ENCODE measurements at places on chromosomes 12 and 14.

DNA sequence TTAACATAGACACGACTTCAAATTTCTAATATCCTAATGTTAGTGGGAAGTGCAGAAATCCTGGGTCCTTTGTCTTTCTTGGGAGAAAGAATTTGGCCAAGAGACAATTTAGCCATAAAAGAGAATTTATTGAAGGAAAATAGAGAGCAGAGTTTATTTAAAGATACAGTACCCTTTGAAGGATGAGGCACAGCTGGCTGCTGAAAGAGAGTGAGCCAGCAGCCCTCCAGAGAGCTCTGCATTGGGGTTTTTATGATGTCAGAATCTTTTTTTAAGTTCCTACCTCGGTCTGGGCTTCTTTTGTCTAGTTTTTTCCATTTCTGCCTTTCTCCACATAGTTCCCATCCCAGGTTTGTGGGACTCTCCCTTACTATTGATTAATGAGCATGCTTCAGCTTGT lies 37.5 kb downstream of the CCER1 start:
- no peak for DNase-seq

GRCh38 chr12:89225808-89226411 lies 126.4 kb downstream of the DUSP6 start:
- DNase-seq, result no peak

GRCh38 chr14:75434890-75435248 lies 7.0 kb downstream of the JDP2 start:
- DNase-seq, result no peak

DNA sequence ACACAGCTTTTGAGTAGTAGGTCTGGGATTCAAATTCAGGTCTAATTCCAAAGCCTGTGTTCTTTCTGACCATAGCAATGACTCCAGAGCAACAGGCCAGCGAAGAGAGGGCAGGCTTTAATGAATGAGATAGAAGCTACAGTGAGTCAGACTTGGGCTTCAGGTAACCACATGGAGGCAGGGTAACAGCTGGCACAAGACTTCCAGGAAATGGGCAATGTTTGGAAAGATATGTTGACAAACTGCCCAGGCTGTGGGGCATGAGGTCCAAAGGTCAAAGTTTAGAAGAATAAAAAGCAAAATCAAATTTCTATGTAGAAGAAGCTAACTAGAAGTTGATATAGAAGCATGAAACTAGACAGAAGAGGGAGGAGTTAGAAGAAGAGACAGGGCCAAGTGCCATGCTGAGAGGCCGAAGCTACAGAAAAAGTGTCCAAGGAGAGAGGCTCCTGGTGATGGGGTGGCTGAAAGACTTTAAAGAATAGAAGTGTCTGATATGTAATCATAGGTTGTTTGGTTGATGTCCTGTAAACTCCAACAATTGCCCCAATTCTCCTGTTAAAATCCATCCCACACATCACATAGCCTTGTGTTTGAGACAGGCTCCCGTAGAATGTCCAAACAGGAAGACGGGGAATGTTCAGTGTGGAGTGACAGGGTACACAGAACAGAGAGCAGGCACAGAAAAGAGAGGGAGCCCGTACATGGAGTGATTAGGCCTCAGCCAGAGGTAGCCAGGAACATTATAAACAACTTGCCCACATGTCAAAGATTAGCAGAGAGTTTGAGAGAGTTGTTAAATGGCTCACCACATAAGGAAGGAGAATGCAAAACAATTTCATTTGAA lies 384.7 kb downstream of the CCDC91 start:
- DNase-seq, result no peak

- DNase-seq, result no peak
These were observed 5.7 kb upstream of the SLC41A2 start for GRCh38 chr12:104963757-104964156.

DNA sequence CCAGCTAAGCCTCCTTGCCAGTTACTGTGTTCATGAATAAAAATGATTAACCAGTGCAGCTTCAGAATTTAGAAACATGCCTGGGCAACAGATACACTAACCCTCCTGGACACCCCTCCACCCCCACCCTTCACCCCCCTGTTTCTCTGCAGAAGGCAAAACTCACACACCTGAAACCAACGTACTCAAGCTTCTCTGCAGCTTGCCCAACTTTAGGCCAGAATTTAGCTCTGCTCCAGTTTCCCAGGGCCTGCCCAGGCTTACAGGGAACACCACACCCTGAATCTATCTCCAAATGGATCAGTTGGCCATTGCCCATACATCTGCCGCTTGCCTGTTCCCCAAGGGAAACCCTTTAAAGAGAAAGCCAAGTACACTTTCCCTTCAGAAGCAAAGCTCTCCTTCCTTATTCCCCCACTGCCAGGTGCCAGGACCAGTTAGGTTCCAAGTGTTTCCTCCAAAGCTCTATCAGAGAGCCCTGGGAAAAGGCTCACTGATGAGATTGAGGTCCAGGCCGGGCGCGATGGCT lies 1.8 kb upstream of the SPPL3 start:
- no peak for DNase-seq

GRCh38 chr12:76084863-76085519 lies 506 bp upstream of the NAP1L1 start:
- peak; percentile 52 for DNase-seq

DNA sequence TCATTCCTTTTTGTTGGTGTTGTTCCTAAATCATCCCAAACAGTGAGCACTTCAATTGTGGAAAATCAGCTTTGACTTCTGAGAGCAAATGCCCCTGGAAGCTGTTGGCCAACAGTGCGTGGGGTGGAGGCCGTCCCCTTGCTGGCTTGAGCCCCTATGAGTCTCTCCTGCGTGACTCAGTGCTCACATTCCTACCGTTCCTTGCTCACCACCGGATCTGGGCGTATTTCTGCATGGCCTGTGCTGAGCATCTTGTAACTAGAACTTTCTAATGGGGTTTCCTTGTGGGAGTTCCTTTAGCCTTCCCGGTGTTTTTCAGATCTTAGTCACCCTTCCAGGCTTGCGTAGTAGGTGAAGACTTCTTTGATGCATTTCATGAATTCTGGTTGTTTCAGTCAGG lies 14.7 kb downstream of the SERPINA1 start:
- DNase-seq, result no peak

- DNase-seq, result peak; percentile 28
These were observed 16.8 kb upstream of the DYNC1H1 start for GRCh38 chr14:101947577-101947903.

DNA sequence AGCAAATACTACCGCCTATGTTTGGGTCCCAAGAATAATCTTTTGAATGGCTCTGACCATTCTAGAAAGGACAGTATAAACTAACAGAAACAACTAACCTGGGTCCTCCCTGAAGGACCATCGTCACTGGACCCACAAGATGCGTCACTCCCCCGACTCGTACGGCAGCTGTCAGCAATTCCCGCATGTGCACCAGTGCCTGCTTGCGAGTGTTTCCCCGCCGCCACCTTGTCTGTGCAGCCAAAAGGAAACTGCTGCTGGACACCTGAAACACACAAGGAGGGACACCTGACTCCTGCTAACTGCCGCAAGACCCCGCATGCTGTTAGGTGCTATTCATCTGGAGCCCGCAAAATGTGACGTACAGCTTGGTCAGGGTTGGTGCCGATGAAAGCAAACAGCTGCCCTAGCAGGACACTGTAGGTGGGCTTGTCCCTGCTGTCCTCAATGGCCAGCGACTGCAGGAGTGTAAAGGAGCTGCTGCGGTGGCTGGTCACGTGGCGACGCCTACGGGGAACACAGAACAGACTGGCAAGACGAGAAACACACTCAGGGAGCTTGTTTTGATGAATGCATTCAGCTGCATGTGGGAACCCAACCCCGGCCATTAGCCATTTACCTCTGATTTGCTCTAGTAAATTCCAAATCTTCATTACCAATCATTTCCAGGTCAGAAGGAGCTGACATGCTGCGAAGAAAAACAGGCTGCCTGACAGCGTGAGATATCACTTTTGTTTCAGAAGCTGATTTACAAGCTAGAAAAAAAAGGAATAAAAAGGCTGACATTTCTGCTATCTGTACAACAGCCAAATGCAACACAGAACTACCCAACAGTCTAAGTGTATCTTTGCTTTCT lies 118.1 kb downstream of the TRAFD1 start:
- no peak for DNase-seq

- DNase-seq, result no peak
These were observed 212.6 kb downstream of the PCNX1 start for GRCh38 chr14:71119832-71120231.

DNA sequence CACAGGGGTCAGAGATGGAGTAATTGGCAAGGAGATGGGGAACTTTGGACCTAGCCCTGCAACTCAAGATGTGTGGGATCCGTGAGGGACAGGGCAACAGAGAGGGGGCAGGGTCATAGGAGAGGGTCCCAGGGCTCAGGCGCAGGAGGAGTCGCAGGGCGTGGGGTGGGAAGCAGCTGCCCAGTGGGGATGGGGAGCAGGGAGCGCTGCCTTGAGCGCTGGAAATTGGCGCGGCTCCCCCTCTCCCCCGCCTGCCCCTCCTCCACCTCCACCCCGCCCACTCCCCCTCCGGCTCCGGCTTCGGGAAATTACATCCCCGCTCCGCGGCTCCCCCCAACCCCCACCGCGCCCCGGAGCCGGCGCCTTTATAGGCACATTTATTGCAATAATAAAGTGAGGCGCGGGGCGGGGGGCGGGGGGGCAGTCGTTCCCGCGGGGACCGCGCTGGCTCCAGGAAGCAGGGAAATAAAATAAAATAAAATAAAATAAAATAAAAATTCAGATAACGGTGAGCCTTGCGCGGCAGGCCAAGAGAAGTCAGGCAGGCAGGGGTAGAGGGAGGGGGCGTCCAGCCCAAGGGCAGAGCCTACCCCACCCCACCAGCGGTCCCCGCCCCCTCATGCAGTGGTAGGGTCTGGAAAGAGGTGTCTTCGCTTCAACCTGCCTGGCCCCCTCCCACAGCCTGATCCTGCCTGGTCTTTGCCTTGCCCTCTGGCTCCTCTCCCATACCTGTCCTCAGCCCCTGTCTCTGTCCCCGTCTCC lies 3.6 kb downstream of the NXPH4 start:
- DNase-seq, result no peak

- no peak for DNase-seq
These were observed 321.1 kb downstream of the NOVA1 start for GRCh38 chr14:26276757-26277156.

- no peak for DNase-seq
These were observed 54.5 kb upstream of the TMEM260 start for GRCh38 chr14:56524971-56525677.
